ENCODE measurements at places on chromosomes 7 and 10. TPM values are rescaled to one million over a fixed set of nuclear protein-coding genes. Genes with fewer than 3 reads are reported as not detected.

CLRN3 gene
- not detected for polyA plus RNA-seq

MRC1 gene
- 0.90 TPM for polyA plus RNA-seq

IL6 gene
- 0.44 TPM for polyA plus RNA-seq

TCTN3 gene
- polyA plus RNA-seq: 6.4 TPM

ENKUR gene
- 0.08 TPM for polyA plus RNA-seq

PIK3CG gene
- 0.22 TPM for polyA plus RNA-seq
